NCI-H82 (cell line): ENCODE measurements at places on chromosomes 7 and 10.

- peak; percentile 89 for DNase-seq
Observed at GRCh38 chr10:101214446-101215396, 14.5 kb downstream of the LBX1 start.

GRCh38 chr10:121131426-121132265 is 280.5 kb downstream of the WDR11 start:
- no peak for DNase-seq

- no peak for DNase-seq
Observed at GRCh38 chr7:155310425-155311114, 12.9 kb downstream of the INSIG1 start.

- DNase-seq: no peak
Observed at GRCh38 chr7:37984750-37985390, 64.4 kb downstream of the EPDR1 start.

- DNase-seq: peak; percentile 53
Observed at GRCh38 chr10:83983578-83984255, 155.6 kb upstream of the GHITM start.

DNA sequence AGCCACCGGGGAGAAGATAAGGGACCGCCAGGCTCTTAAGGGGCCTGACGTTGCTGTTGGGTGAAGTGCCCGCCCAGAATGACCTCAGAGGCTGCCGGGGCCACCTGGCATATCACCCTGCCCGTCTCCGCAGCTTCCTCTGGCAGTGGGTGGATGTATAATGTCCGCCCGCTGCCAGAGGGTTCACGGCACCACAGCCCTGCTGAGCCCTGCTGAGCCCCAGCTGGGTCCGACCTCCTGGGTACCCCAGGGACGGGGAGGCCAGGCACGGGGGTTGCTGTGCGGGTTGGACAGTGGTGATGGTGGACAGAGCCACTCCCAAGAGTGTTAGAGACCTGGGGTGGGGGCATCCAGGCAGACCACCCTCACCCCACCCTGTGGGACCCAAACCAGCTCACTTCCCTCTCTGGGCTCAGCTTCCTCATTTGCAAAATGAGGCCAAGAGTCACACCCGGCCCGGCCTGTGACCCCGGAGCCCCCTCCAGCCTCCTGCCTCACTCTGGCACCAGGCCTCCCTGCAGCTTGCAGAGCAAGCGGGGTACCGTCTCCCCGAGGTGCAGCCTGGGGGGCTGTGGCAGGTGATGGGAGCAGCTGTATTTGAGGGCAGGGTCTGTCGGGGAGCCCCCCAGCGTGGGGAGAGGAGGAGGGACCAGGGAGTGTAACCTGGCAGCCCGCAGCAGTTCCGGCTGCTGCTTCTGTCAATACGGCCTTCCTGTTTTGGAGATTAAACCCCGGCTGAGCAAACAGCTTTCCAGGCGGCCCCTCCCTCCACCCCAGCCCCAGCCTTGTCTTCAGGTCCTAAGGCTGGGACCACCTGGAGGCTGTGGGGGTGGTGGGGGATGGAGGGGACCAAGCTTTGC is 8.4 kb upstream of the LFNG start:
- DNase-seq: peak; percentile 86

DNA sequence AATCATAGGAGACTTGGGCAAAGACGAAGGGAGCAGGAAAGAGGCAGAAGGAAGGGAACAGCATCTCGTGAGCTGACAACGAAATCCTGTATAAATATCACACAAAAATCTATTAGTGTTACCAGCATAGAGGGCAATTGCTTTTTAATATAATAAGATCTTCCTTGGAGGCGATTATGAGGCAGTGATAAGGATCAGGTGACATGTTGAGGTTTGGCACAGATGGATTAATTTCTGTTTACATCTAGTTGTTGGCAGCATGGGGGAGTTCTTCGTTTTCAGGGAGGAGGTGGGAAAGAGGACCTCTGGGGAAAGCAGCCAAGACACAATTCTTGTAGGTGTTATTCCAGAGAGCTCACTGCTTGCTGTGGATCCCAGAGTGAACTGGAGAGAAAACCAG is 163.8 kb downstream of the PLXNA4 start:
- peak; percentile 58 for DNase-seq

GRCh38 chr7:16970732-16971482 is 89.1 kb upstream of the AGR3 start:
- peak; percentile 79 for DNase-seq

GRCh38 chr10:97002670-97003069 is 170.6 kb downstream of the LCOR start:
- DNase-seq: no peak

GRCh38 chr7:93728292-93728691 is 153.8 kb upstream of the CALCR start:
- DNase-seq: no peak

DNA sequence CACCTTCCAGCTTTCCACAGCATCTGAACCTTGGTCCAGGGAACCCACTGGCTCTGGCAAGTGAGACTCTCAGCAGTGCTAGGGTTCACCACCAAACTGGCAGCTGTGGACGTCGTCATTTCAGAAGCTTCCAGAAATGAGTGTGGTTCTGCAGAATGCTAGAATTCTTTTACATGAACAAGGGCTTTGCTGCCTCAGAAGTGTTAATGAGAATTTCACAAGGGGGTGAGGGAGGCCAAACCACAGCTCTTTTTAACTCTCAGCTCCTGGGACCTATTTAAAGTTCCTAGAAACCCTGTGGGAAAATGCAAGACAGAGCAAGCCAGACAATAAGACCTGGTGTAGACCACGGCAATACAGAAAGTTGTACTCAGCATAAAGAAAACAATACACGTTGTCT is 129.3 kb upstream of the BET1 start:
- no peak for DNase-seq
